ENCODE measurements at places on chromosomes 2 and 18.
A peak's percentile ranks its signal among the peaks of the same experiment; 100 is the strongest.

GRCh38 chr2:217996361-217996760, 6.4 kb downstream of the TNS1 start:
- peak; percentile 33 for DNase-seq

- DNase-seq: no peak
Observed at GRCh38 chr2:180063494-180064092, 56.5 kb upstream of the CWC22 start.

GRCh38 chr2:47771211-47771610, 11.7 kb upstream of the MSH6 start:
- DNase-seq: peak; percentile 90

GRCh38 chr2:222651718-222652418, 4.0 kb downstream of the FARSB start:
- DNase-seq: no peak

DNA sequence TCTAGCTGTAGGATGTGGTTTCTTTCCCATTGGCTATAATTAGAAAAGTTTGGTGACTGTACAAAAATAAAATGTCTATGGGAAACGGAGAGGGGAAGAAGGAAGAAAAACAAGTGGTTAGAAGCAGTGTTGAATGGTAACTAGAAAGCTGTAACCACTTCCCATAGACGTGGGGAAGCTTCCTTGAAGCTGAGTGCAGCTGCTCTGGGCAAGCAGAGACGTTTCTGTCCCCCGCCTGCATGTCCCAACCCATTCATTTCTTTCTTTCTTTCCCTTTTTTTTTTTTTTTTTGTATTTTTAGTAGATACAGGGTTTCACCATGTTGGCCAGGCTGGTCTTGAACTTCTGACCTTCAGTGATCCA, 367.8 kb upstream of the HS6ST1 start:
- no peak for DNase-seq

DNA sequence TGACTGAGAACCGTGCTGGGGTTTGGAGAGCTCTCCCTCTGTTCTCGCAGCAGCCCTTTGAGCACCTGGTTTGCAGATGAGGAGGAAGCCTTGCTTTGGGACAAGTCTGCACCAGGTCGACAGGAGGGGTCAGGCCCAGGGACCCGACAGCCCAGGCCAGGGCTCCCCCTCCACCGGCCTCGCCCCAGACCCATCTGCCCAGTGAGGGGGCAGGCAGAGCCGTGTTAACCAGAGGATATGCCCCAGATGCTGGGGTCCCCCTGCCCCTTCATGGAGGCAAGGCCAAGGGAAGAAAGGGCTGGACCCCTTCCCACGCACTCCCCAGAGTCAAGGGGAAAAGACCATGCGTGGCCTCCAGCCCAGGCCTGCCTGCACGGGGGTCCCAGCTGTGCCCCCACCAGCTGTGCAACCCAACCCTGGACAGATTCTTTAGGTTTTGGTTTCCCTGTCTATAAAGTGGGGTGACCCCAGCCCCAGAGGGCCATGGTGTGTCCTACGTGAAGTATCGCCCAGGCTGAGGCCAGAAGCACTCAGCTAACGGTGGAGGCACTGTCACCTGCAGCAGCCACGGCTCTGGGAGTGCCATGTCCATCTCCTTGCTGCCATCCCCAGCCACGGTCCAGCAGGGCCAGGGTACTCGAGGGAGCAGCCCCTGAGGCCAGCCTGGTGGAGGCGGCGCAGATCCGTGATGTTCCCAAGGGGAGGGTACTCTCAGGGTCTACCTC, 4.8 kb upstream of the SNED1 start:
- no peak for DNase-seq

- DNase-seq: peak; percentile 76
Observed at GRCh38 chr2:66869076-66869475, 434.2 kb downstream of the MEIS1 start.

DNA sequence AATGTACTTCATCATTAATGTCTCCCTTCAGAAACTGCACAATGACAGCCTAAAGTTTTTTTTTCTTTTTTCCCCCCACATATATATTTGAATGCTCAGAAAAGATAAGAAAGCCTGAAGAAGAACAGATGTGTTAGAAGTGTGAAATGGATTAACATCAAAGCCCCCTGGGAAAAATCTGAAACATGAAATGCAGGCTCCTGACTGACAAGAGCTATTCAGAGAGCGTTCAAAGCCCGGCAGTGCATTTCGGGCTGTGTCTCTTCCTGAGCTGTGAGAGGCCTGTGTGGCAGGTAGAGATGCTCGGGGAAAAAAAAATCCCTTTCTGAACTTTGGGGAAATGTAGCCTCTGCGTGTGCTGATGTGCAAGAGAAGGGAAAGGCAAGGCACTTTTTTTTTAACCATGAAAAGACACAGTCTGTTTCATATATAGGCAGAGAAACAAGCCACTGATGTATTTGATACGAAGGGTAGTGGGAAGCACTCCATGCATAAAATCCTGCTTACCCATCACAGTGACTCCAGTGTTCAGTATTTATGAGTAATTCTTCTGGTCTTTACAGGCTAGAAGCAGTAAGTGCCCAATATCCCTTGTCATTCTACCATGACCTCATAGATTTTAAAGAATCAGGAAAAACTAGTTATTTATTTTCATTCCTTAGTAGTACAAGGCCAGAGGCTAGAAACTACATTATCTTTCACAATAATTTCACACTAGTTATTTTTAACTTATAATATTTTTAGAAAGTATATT, 1574.2 kb upstream of the PIK3C3 start:
- no peak for DNase-seq

- DNase-seq: no peak
Observed at GRCh38 chr2:159208438-159208837, 78.1 kb downstream of the WDSUB1 start.

DNA sequence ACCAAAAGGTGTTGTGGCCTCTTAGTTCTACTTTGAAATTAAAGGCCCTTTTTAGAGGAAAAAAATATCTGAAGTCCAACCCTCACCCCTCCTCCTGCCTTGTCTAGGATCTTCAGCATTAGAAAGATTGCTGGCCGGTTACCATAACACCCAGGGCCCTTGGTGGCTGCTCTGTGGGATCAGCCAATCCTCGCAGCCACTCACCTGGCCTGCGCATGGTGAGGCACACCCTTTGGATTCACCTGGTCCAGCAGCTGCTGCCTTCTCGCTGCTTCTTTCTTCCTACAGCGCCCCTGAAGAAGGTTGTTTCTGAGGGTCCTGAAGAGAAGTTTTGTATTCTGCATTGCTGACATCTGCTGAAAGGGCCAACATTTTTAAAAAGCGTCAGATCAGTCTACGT, 25.2 kb downstream of the DYTN start:
- DNase-seq: no peak

GRCh38 chr18:7237673-7238272, 6.9 kb downstream of the LRRC30 start:
- no peak for DNase-seq

DNA sequence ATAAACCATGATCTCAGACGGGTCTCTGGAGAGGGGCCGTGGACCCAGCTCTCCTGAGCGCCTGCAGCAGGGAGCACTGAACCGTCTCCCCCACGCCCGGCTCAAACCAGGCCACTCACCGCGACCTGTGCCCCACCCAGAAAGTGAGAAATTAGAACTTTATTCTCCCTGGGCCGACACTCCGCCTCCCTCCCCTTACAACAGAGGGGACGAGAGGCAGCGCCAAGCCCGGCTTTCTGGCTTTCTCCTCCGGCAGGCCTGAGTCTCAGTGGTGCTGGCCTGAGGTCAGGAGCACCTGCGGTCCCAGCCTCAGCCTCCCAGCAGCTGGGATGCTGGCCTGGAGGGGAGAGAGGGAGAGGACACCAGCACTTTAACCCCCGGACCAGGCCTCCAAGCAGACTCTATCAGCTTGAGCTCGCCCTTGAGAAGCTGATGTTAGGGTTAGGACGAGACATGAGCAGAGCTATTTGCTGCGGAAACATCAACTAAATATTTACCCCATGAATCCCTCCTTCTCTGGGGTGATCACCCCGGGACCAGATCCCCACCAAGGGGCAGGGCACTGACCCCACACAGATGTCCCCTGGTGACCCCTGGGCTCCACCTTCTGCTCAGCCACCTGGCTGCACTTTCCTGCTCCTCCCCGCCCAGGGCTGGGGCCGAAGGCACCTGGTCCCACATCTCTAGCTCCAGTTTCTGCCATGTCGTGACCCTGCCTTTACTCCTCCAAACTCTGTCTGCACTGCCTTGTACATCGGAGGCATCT, 856.3 kb upstream of the SALL3 start:
- no peak for DNase-seq

DNA sequence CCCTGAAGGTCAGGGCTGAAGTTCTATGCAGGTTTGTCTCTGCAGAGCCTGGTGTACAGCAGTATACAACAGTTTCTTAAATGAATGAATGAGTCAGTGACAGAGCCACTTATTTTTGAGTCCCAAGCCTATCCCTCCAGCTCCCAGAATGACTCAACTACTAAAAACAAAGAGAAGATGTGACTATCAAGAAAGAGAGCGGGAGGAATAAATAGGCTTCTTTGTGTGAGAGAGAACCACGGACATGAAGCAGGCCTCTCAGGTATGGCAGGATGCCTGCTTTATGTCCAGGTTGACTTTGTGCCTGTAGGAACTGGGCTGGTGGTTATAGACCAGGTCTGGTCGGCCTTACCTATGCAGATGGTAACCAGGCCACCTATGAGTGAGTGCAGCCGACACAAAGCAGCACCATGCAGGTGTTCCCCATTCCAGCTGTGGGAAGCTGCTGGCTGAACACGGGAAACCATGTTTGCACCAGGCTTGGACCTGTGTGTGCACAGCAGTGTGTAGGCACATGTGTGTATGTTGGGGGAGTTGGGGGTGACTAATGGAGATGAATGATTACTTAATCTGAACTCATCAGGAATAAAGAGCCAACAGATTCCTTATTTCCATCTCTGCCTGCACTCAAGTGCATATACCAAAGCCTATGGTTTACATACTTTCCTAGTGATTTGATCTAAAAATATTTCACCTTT, 171.0 kb downstream of the OSR1 start:
- DNase-seq: no peak

- no peak for DNase-seq
Observed at GRCh38 chr18:45164551-45164950, 450.7 kb upstream of the SLC14A2 start.

DNA sequence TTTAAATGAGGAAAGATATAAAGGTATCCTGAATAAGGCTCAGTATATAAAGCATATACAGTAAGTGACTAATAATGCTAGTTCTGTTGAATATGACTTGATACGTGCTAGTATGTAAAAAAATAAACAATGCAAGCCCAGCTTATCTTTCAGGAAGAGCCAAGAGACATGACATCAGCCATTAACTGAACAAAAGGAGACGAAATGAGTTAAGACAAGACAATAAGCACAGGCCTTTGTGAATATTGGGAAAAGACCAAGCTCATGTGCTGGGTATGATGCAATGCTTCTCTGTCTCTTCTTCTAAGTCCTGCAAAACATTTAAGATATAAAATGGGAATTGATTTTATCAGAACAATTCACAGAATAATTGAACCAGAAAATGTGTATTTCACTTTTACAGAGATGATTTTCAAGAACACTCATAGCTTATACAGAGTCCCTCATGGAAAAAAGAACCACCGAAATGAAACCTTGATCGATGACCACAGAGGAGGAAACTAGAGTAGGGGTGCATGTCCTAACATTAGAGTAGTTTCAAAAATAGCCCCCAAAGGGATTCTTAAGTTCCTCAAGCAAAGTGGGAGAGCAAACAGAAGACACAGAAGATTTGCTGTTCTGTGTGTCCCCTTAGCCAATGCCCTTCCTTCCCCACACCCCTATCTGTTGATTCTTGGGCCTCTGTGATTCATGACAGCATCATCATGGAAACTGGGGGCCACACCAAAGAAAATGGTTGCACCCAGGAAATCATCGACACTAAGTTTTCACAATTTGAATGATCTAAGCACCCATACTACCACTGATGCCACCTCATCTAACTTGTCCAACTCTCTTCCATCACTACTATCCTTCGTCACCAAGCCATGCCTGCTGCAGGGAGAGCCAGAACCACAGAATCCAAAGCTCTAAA, 68.0 kb upstream of the CRIM1 start:
- DNase-seq: peak; percentile 55

DNA sequence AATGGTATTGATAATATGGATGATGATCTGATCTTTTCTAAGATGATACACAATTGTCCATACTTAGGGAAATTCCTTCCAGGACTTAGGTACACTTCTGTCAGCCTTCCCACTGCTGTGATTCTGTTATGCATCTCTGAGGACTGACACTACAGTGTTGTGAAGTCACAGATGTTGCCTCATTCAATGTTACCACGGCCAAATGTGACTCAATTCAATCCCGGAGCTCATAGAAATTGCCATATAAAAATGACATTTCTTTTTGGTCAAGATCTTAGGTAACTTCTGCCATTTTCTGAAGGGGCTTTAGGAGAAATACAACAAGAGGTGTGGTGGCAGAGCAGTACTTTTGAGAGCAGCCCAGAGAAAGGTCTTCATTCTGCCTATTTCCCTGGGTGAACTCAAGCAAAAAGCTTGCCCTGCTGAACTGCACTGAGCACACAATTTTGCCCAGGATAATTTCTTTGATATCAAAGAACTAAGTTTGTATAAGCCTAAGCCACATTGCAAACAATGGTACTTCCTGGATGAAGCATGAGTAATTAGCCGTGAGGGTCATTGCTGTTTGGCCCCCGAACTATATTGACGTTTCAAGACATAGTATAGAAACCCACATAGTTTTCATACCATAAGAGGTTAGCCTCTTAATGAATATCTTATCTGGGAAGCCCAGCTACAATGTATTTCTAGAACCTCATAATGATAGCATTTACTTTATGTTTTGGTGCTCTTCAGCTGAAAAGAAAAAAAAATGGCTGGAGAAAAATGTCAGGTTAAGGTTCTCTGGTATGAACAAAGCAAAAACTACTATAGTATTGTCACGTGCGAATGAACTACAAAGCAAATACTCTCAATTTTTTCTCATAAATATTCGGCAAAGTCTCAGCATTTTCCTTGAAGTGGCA, 437.4 kb downstream of the MEIS1 start:
- DNase-seq: no peak

DNA sequence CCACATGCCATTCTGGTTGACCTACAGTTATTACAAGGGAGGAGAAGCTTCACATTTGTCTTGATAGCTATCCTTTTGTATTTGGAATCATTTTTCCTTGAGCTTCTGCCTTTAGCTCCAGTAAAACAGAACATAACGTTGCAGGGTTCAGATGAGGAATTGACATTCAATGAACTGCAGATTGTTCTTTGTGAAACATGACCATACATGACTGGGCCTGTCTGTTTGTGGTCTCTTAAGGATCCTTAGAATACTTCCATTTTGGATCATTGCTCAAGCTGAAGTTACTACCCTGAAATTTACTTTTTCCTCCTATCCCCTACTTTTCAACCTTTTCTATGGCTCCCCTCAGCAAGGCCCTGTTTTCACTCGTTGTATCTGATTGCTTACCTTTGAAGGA, 1281.7 kb upstream of the CELF4 start:
- DNase-seq: no peak
